ENCODE measurements at places on chromosomes 6 and 20.
A peak's percentile ranks its signal among the peaks of the same experiment; 100 is the strongest.

DNA sequence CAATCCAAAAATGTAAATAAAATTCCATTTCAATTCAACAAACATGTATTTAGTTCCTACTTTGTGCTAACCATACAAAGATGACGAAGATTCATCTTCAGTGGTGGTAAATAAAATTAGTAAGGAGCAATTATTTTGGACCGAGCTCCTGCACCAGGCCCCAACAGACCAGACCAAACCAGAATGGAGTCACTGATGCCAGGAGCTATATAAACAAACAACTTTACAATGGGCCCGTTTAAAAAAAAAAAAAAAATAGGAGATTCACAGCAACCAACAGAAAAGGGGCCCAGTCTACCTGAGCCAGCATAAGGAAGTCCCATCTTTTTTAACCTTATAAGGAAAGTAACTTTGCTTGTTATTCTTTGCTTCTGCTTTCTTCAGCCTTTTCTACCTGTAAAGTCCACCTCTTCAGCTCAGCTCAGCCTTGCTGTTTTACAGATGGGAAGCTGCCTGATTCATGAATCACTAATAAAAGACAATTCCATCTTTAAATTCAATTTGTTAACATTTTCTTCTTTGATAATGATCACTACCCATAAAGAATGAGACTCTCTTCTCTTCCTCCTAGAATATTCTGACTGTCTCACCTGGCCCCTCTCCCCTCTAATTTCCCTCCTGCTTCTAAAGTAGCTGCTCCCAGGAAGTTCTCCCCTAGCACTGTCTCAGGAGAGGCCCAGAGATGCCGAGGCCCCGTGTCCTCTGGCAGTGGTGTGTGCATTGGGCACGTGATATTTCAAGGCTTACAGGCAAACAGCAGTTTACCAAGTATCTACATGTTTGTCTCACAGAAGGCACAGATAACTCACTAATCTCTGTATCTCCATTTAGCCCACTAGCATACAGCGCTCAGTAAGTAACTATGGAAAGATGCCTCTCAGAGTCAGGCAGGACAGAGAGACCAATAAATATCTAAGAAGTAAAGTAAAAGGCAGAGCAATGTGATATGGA lies 8.4 kb downstream of the MBOAT1 start:
- DNase-seq, result no peak

DNA sequence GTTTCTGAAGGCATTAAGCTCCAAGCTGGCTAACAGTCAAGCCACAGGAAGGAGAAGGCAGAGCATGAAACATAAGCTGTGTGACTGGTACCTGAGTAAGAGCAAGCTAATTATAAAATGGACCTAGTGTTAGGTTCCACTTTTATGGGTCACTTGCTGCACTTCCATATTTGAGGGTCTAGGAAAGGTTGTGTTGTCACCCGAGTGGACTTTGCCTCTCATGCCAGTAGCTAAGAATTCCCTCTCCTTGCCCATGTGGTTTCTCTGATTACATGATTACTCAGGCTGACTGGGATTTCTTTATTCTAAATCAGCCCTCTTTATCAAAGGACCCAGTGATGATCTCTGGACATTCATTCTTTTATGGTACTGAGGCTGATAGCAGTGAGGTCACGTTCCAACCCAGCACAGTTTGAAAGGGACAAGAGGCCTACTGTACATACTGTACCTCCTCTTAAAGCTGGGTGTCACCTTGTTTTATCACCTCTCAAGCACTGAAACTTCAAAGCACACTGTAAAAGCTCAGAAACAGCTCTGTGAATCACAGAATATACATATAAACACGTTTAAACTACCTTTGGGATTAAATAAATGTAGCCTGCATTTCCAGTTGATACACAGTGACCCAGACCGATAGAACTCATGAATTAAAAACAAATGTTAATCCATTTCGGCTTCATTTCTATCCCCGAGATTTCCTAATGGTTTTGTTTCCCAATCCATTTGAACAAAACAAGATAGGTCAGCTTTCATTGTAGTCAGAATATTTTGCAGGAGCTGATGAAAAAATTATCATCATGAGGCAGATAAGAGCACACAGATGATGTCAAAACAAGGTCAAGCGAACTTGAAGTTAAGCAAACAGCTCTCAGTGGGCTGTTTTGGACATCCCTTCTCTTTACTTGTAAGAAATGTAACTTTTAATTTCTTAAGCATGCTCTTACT lies 96.5 kb downstream of the ALDH8A1 start:
- no peak for DNase-seq

- DNase-seq, result no peak
These were observed 340.0 kb upstream of the PRDM1 start for GRCh38 chr6:105746130-105746505.

- DNase-seq, result no peak
These were observed 62.4 kb downstream of the PDE10A start for GRCh38 chr6:165600606-165601005.

- DNase-seq, result no peak
These were observed 150.4 kb upstream of the QKI start for GRCh38 chr6:163263998-163264661.

GRCh38 chr20:5973172-5973571 lies 22.7 kb downstream of the MCM8 start:
- no peak for DNase-seq

GRCh38 chr20:48381353-48382120 lies 446.3 kb downstream of the PREX1 start:
- no peak for DNase-seq

- no peak for DNase-seq
These were observed 225.5 kb downstream of the SOD2 start for GRCh38 chr6:159467473-159468041.

DNA sequence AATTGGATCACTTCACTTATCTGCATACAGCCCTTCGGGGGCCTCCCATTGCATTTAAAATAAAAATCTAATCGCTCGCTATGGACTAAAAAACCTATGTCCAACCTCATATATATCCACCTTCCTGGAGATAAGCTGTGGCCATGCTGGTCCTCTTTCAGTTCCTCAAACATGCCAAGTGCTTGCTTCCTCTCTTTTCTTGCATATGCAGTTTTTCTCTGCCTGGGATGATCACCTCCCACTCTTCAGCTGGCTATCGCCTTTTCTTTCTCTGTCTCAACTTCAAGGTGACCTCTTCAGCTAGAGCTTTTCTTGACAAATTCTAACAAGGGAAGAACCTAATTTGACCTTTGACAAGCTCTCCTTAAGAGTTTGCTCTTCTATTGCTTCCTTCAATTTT lies 5.6 kb upstream of the TFB1M start:
- peak; percentile 38 for DNase-seq

GRCh38 chr6:44608175-44608574 lies 220.7 kb downstream of the CDC5L start:
- DNase-seq, result no peak

GRCh38 chr6:129946439-129947140 lies 71.8 kb upstream of the L3MBTL3 start:
- no peak for DNase-seq

DNA sequence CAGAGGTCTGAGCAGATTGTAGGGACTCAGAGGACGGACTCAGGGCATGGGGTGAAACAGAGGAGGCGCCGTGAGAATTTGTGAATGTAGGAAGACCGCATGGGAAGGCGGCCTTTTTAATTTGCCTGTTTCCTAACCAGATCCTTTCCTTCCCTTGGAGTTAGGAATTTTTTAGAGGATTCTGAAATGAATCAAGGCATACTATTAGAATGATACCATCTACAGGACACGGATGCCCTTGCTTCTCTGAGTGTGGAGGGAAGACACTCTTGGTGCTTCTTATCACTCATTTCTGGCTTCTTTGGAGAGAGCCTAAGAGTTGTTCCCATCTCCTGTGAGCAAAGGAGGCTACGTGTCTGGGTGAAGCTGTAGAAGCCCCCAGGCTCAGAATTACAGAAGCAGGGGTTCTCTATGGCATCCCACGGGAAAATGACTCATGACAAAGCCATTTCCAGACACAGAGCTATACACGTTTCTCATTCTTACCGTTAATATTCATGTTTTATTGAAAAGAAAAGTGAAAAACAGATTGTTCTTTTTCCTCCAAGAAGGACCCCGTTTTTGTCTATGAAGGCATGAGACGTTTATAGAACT lies 148.5 kb downstream of the EDN3 start:
- DNase-seq, result no peak

- no peak for DNase-seq
These were observed 161.8 kb downstream of the NFATC2 start for GRCh38 chr20:51380401-51381385.

- no peak for DNase-seq
These were observed 457.9 kb downstream of the HDGFL1 start for GRCh38 chr6:23027281-23027680.

- DNase-seq, result no peak
These were observed 19.7 kb downstream of the GMDS start for GRCh38 chr6:2225422-2226392.

DNA sequence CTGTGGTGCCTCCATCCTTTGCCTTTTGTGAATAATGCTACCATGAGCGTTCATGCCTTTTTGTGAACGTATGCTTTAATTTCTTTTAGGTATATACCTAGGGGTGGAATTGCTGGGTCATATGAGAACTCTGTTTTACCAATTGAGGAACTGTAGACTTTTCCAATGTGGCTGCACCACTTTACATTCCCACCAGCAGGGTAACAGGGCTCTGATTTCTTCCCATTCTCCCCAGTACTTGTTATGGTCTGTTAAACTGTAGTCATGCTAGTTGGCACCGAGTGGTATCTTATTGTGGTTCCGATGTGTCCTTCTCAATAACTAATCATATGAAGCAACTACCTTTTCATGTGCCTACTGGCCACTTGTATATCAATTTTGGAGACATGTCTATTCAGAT lies 312.1 kb downstream of the GMDS start:
- DNase-seq, result no peak

DNA sequence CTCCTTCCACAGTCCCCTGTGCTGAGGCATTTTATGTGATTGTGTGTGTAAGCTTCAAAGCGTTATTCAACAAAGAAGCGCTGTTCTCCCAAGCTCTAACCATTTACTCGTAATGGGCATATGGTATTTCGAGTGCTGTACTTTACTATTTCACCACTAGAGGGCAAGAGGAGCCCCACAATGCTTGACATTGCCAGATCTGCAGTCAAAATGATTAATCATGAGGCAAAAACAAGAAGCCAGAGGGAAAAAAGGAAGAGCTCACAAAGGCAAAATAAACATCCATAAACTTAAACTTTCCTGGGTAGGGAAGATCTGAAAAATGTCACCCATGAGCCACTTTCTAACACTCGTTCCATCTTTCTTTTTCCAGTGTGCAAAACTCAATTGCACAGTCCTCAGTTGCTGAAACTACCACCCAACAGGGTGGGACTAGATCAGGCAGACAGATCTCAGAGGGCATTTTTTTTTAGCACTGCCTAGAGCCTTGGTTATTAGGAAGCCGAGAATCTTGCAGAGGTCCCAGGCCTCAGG lies 215.0 kb upstream of the PLCB4 start:
- DNase-seq, result peak; percentile 34

GRCh38 chr6:47061309-47062300 lies 19.5 kb upstream of the ADGRF1 start:
- no peak for DNase-seq

DNA sequence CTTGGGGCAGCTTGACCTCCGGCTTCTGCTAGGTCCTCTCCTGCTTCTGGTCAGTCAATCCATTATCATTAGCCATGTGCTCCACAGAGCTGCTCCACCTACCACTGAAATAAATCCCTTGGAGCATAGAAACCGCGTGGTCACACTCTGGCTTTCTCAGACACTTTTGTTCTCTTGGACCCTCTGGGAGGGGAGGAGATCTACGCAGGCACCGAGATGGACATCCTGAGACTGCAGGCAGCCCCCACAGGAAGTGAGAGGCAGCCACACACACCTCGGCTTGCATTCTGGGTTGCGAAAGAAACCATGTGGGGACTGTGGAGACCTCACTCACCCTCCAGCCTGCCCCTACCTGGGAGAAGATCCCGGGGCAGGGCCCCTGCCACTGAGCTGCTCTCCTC lies 79.5 kb downstream of the FYN start:
- no peak for DNase-seq

GRCh38 chr6:9523462-9523861 lies 891.4 kb downstream of the TFAP2A start:
- DNase-seq, result no peak

- no peak for DNase-seq
These were observed 31.6 kb downstream of the VEGFA start for GRCh38 chr6:43801495-43802181.

- DNase-seq, result no peak
These were observed 128.4 kb upstream of the PLN start for GRCh38 chr6:118419448-118420394.

DNA sequence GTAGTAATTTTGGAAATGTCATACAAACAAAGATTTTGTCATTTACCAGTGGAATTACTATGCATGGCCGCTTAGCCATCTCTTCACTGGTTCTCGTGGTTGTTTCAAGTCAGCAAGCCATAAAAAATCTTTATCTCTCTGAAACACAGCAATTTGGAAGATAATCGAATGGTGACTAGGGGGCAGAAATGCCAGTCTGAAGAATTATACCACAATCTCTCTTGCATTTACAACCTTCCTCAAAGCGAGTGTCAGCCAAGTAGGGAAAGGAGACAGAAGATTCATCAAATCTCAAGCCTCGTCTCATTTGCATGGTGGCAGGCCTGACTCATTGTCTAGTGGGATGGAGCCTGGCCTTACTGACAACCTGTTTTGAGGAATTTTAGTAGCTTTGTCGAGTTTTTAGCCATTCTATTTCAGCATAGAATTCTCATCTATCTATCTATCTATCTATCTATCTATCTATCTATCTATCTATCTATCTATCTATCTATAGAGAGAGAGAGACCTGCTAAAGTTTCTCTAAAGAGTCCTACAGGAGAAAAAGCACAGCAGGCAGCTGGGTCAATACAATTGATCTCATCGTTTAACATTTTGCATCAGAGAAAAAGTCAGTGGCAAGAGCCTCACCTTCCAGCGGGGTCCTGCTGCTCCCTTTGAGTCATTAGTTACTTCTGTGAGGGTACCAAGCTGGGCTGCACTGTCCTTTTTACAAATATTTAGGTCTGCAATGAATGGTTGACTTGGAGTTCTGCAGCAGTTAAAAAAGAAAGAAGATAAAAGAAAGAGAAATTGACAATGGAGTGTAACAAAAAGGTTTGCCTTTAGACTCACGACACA lies 572.8 kb downstream of the TFAP2A start:
- no peak for DNase-seq

GRCh38 chr6:143262859-143263258 lies 187.6 kb downstream of the ADAT2 start:
- DNase-seq, result no peak

DNA sequence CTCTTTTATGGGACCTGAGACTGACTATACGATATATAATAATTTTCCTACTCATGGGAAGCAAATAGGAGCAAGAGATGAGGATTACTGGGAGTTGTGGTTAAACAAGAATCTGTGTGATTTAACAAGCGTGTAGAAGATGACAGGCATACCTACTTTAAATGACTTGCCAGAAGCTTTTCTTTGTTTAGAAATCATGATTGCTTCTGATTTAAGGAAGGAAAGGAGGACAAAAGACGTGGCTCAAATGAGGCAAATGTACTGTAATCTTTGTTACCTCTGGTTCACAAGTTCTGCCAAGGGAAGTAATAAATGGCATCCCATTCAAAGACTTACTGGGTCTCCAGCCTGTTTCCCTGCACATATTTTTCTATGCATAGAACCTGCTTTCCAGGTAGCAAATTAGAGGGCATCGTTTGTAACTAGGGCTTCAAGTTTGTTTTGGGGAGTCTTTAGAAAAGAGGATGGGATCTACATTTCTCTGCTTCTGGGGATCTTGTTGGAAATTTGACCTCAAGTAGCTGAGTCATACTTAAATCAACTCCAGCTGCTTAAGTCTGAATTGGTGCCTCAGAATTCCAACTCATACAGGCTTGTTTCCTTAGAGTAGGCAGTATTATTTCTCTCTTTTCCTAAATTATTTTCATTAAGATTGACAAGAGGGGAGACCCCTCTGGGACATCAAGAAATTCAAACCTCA lies 2.9 kb upstream of the TRMT11 start:
- DNase-seq, result no peak
